ENCODE measurements at places on chromosomes 5 and 9. TPM values are rescaled to one million over a fixed set of nuclear protein-coding genes. Genes with fewer than 3 reads are reported as not detected.

Gene PTRH1
- 12.1 TPM for total RNA-seq

Gene ZNF366
- not detected for total RNA-seq

Gene POLE3
- 127 TPM for total RNA-seq

Gene FGF1
- not detected for total RNA-seq

Gene PTPDC1
- 36.0 TPM for total RNA-seq

Gene LRRC19
- not detected for total RNA-seq

Gene GFPT2
- total RNA-seq = 10.6 TPM

Gene CEP78
- 25.8 TPM for total RNA-seq

Gene BOD1
- total RNA-seq = 119 TPM

Gene NDOR1
- total RNA-seq = 11.1 TPM

Measured in NCI-H460 (cell line).